ENCODE measurements at places on chromosomes 4 and X.

DNA sequence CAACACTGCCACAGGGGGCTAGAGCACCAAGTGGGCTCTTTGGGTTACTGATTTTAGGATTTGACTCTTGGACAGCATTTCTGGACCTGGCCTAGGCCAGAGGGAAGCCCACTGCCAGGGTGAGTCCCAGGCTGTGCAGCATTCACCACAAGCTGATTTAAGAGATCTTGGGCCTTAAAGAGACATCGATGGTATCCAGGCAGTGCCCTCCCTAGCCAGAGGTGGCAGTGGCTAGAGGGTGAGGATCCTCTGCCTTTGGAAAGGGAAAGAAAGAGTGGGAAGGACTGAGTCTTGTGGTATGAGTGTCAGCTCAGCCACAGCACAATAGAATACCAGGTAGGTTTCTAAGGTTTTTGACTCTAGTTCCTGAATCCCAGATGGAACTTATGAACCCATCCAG lies 613.9 kb downstream of the FAT4 start:
- DNase-seq: no peak

- DNase-seq: no peak
Observed at GRCh38 chr4:11623726-11624037, 195.0 kb upstream of the HS3ST1 start.

DNA sequence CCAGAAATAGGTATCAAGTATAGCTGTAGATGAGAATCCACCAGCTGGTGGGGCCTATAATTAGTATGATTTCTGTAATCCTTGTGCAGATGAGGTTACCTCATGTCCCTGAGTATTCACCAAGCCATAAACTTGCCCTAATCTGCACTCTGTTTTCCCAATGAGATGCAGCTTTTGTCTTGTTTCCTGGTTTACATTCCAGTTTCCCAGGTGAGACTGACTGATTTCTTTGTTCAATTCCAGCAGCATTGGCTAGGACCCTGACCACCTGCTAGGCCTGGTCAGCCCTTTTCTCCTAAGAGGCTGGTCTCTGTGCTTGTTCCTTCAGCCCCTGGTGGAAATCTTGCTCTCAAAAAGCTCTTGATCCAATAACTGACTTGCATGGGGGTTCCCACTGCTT lies 44.6 kb downstream of the GABRB1 start:
- DNase-seq: no peak

GRCh38 chr4:7187168-7187535 lies 5.2 kb upstream of the SORCS2 start:
- DNase-seq: no peak
